ENCODE measurements at places on chromosomes 1 and 21.

- no peak for DNase-seq
Observed at GRCh38 chr1:27379564-27380122, 3.5 kb downstream of the CD164L2 start.

DNA sequence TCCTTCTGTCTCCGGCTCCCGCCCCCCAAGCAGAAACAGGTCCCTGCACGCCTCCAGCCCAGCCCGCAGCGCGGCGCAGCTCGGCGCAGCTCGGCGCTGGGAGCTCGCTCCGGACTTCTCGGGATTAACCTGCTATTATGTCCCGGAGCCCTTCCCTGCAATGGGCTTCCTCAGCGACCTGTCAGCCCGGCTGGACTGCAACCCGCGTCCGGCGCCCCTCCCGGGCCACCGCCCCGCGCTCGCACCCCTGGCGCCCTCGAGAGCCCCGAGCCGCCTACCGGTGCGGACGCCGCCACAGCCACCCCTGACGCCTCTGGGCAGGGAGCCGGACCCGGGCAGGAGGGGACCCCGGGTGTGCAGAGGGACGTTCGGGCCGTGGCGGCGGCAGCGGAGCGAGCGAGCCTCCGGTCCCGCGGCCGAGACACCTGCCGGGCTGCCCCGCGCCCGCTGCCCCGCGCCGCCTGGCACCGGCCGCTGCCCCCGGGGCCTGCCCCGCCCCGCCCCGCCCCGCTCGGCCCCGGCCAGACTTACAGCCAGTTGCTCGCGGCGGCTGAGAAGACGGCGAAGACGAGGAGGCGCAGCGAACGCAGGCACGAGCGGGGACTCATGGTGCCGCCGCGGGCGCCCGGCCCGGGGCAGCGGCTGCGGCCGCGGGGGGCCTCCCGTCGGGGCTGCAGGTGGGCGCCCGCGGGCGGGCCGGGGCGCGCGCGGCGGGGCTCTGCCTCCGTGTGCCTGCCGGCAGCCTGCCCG is 407 bp downstream of the WNT4 start:
- DNase-seq = no peak

DNA sequence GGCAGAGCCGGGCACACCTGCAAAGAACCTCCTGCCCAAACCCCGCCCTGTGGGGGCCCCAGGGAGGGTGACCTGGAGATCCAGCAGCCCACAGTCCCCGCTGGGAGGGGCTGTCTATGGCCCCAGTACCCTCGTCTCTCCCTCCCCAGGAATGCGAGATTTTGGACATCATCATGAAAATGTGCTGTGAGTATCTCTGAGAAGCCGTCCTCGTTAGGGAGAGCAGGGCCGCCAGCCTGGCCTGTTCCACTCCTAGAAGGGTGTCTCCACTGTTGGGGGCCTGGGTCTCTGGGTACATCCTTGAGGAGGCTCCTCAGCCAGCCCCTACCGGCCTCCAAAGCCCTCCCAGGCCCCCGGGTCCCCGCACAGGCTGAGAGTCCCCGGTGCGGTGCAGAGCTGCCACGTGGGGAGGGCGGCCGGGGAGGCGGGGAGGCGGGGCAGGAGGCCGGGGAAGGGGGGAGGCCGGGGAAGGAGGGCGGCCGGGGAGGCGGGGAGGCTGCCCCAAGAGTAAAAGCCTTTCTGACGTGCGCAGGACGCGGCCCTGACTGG is 18.7 kb downstream of the COL6A1 start:
- DNase-seq = no peak

GRCh38 chr1:26570287-26570686 is 40.7 kb downstream of the RPS6KA1 start:
- no peak for DNase-seq

DNA sequence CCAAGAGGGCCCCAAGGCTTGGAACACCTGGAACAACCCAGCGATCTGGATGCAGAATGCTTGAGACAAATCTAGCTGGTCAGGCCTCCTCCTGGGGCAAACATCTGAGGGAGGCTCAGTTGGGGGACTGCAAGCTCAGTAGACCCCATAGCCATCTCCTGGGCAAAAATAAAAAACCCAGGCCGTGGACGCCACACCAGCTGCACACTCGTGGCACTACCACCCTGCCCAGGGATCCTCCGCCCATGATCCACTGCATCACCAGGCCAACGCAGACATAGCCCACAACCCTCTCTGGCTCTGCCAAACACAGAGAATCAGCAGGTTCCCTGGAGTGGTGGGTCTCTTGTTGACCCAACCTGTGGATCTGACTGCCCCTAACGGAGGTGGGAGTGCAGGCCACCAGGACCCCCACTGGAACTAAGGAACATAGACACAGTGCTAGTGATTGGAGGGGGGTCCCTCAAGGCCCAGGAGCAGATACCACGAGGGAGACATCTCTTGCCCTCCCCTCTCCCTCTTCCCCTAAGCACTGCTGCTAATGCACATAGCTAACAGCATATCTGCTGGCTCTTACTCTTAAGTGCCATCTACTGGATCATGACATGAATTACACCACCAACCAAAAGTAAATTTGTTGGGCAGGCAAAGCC is 147.2 kb downstream of the CHD1L start:
- no peak for DNase-seq

- no peak for DNase-seq
Observed at GRCh38 chr1:84772428-84772943, 82.2 kb upstream of the SSX2IP start.
